ENCODE measurements at places on chromosomes 13 and 19. TPM values are rescaled to one million over a fixed set of nuclear protein-coding genes. Genes with fewer than 3 reads are reported as not detected.
A peak's percentile ranks its signal among the peaks of the same experiment; 100 is the strongest.

- peak; percentile 16 for ATAC-seq
These were observed 3.3 kb upstream of the ATP1A3 start for GRCh38 chr19:41997121-41997850.

GRCh38 chr19:940591-941291 is 14.9 kb downstream of the ARID3A start:
- ATAC-seq = peak; percentile 18

GRCh38 chr19:56538761-56539263 is at the start of gene ZFP28:
Gene ZFP28, plus strand, starts transcription at chr19:56538948. Its CDS starts 71 bp downstream, at chr19:56539019.
- peak; percentile 85 for ATAC-seq

DNA sequence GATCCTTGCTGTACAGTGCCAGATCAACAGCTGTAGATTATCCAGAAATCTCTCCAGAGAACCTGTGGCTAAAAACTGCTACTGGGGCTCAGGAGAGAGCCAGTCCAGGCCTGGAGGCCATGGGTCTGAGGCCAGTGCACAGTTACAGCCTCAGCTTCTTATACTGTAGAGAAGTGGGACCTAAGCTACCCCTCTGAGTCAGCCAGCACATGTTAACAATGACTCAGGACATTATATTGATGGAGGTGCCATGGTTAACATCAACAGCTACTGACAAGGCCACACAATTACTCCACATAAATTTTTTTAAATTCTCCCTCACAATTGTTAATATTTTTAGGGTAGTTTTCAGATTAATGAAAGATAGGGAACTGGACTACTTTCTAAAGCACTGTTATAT is 138.5 kb downstream of the RBM26 start:
- ATAC-seq = no peak

DNA sequence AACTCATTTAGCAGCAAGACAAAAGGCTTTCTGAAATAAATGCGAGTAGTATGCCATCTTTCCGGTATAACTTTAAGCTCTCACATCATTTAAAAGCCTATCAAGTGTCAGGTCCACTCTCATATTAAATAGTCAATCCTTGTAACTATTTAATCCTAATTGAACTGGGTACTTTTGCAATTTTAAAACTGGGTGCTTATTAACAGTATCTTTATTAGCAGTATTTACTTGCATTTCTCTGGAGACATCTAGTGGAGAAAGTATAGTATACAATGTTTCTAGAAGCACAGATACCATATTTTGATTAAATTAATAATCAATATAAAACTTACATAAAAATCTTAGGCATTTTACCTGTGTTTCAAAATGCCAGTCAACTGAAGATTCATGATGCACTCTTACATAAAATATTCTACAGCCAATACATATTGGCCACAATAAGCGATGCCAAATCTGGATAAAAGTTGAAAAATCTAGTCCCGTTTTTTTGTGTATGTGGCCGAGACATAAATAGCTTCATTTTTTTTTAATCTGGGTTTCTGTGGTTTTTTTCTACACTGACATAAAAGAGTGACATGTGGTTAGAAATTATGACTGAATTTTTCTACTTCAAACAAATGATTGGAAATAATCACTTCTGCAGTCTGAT is 4.3 kb upstream of the POSTN start:
- no peak for ATAC-seq

Gene ZNF490
- total RNA-seq = 6.6 TPM

Gene CGB3
- total RNA-seq = not detected

Gene LAIR1
- total RNA-seq = 3.4 TPM
